Activated B cell treated with CpG ODN at 0.5 μM for 24 hours (primary cell): ENCODE measurements at places on chromosomes 3 and 15. TPM values are rescaled to one million over a fixed set of nuclear protein-coding genes. Genes with fewer than 3 reads are reported as not detected.

Gene EPHA6
- not detected in 2 replicates for total RNA-seq

Gene PDHB
- total RNA-seq = 63.0 and 67.3 TPM in 2 replicates

Gene MST1
- total RNA-seq = 4.7 and 8.0 TPM in 2 replicates

Gene PLAAT1
- not detected in 2 replicates for total RNA-seq

Gene ZBTB20
- 76.2 and 91.2 TPM in 2 replicates for total RNA-seq

Gene SKOR1
- 0.53 and 0.64 TPM in 2 replicates for total RNA-seq

Gene HCLS1
- 434 and 440 TPM in 2 replicates for total RNA-seq

Gene TM4SF4
- total RNA-seq = not detected in 2 replicates

Gene SLC12A8
- total RNA-seq = 0.58 and 0.81 TPM in 2 replicates

Gene FEZF2
- not detected in 2 replicates for total RNA-seq

Gene PRR20G
- total RNA-seq = not detected in 2 replicates

Gene ATG3
- total RNA-seq = 48.3 and 54.9 TPM in 2 replicates

Gene ATP13A5
- total RNA-seq = not detected in 2 replicates

Gene CP
- not detected in 2 replicates for total RNA-seq

Gene NCKIPSD
- total RNA-seq = 9.2 and 9.7 TPM in 2 replicates

Gene RBP2
- not detected in 2 replicates for total RNA-seq

Gene ACSBG1
- 0.07 and 0.15 TPM in 2 replicates for total RNA-seq

Gene C3orf22
- not detected in 2 replicates for total RNA-seq

Gene SACM1L
- total RNA-seq = 43.1 and 55.5 TPM in 2 replicates

Gene SI
- total RNA-seq = not detected in 2 replicates

Gene SPINK8
- not detected in 2 replicates for total RNA-seq

Gene KLHL24
- total RNA-seq = 31.6 and 33.9 TPM in 2 replicates

Gene CDCP1
- not detected in 2 replicates for total RNA-seq

Gene SEMA7A
- 159 and 178 TPM in 2 replicates for total RNA-seq

Gene GOLGA8G
- not detected in 2 replicates for total RNA-seq

Gene LMAN1L
- total RNA-seq = 1.0 and 2.2 TPM in 2 replicates

Gene SIDT1
- 35.7 and 44.9 TPM in 2 replicates for total RNA-seq

Gene LYZL4
- not detected in 2 replicates for total RNA-seq

Gene PATL2
- 19.8 and 27.2 TPM in 2 replicates for total RNA-seq

Gene PAK6
- 0.34 and 0.40 TPM in 2 replicates for total RNA-seq

Gene ARL14
- total RNA-seq = 0.17 and 0.18 TPM in 2 replicates

Gene DOCK3
- 0.04 and 0.07 TPM in 2 replicates for total RNA-seq

Gene PP2D1
- total RNA-seq = not detected in 2 replicates

Gene SLC12A1
- total RNA-seq = not detected in 2 replicates

Gene AGBL1
- total RNA-seq = not detected in 2 replicates

Gene FBXL2
- not detected in 2 replicates for total RNA-seq

Gene GABRR3
- not detected in 2 replicates for total RNA-seq

Gene CD200R1
- total RNA-seq = 3.3 and 4.1 TPM in 2 replicates

Gene MYZAP
- total RNA-seq = 0.88 and 1.00 TPM in 2 replicates

Gene KBTBD13
- total RNA-seq = not detected in 2 replicates

Gene LINS1
- 31.9 and 33.3 TPM in 2 replicates for total RNA-seq

Gene UROC1
- total RNA-seq = not detected in 2 replicates

Gene IL20RB
- total RNA-seq = 0.98 and 1.5 TPM in 2 replicates

Gene SPRED1
- total RNA-seq = 1.3 and 1.4 TPM in 2 replicates

Gene HYAL3
- 2.0 and 2.5 TPM in 2 replicates for total RNA-seq

Gene PLXNB1
- total RNA-seq = 3.5 and 5.4 TPM in 2 replicates

Gene GP9
- total RNA-seq = not detected in 2 replicates
